Glutamatergic neuron (in vitro differentiated cells): ENCODE measurements at places on chromosomes 1 and 21.

GRCh38 chr1:114695430-114696058, at the start of gene AMPD1:
AMPD1 (minus strand) TSS chr1:114695546; CDS start chr1:114695471, 75 bp downstream.
- DNase-seq: no peak

DNA sequence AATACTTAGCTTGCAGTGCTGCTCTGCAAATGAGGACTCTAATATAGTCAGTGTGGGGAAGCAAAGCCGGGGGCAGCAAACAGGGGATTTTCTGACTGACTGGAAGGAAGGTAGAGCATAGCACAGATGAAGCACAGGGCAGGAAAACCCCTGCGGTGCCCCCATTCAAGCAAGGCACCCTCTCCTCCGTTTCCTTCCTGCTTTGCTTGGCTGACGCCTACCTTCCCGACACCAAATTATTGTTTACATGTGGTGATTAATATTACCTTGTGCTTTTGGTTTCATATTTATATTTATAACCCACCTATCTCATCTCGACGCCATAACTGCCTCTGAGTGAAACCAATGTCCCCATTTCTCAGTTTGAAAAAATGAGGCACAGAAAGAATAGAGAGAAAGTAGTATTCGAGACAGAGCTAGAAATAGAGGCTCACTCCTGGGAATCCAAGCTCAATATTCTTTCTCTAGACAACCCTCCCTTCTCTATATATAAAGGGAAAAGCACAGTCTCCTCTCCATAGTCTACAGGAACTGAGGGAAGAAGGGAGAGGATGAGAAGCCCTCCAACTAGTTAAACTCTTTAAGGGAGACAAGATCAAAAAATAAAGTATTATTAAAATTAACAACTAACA, 41.3 kb downstream of the PIK3C2B start:
- DNase-seq: no peak

DNA sequence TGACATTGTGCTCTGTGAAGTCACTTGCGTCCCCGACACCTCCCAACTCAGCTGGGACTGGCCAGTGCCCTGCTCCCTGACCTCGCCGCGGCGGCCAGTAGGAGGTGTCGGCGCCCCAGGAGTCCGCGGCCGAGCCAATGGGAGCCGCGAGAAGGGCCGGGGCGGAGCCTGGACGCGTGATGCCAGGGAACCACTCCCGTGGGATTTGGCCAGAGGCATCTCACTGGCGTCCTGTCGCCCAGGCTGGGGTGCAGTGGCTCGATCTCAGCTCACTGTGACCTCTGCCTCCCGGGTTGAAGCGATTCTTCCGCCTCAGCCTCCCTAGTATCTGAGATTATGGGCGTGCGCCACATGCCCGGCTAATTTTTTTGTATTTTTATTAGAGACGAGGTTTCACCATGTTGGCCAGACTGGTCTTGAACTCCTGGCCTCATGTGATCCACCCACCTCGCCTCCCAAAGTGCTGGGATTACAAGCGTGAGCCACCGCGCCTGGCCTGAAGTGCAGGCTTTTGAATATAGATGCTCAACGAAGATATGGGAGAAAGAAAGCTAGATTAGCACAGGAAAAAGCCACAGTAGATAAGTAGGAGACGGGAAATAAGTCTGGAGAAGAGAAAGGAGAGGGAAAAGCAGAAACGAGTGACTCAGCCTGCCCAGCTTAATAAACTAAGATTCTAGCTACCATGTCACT, 38.0 kb downstream of the ZBTB8OS start:
- DNase-seq: peak; percentile 90

GRCh38 chr1:29508458-29509107, 272.3 kb downstream of the PTPRU start:
- DNase-seq: no peak

DNA sequence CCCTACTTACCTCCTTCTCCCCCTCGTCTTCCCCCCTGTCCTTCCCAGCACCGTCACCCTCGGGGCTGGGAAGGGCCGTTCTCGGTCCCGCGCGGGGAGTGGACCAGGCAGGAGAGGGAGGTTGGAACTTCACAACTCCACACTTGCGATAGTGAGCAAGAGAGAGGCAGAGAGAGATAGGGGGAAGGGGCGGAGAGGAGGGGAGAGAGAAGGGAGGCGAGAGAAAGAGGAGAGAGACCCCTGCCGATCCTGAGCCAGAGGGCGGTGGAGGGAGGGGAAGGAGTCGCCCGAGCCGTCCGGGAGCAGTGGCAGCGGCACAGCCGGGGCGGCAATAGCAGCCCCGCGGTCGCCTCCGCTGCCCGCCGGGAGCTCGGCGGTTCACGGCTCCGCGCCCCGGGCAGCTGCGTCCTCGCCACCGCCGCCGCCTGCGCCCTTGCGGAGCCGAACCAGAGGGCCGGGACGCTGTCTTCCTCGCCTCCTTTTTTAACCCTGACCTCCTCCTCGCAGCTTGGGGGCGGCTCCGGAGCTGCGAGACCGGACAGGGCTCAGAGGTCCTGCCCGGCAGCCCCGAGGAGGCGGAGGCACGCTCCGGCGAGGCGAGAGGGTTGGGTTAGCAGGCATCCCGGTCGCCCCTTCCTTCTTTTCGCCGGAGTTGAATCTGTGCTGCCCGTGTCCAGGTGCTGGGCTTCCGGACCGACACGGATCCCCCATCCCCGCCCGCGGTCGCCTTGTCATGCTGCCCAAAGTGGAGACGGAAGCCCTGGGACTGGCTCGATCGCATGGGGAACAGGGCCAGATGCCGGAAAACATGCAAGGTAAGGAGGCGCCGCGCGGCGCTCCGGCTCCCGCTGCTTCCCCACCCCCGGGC, 11.7 kb downstream of the NR5A2 start:
- peak; percentile 62 for DNase-seq

DNA sequence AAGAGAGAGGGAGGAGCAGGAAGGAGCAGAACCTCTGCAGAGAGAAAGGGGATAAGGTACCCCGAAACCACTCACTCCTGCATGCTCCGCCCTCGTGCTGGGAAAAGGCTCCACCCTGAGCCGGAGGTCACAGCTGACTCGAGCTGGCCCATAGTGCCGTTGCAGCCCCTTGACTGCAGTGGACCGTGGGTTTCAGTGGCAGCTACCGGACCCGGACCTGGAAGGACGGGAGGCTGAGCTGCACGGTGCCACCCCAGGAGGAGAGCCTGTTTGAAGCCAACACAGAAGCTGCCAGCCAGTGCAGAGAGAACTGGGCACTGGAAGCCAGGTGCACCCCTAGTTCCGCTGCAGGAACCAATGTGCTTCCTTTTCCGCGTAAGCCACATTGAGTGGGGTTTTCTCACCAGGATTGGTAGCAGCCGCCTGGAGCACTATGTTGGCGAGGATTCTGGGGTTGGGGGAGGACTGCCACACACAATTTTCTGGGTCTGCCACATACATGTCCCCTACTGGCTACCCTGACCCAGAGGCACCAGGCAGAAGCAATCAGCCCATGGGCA, 83.3 kb downstream of the FBXO2 start:
- DNase-seq: no peak

DNA sequence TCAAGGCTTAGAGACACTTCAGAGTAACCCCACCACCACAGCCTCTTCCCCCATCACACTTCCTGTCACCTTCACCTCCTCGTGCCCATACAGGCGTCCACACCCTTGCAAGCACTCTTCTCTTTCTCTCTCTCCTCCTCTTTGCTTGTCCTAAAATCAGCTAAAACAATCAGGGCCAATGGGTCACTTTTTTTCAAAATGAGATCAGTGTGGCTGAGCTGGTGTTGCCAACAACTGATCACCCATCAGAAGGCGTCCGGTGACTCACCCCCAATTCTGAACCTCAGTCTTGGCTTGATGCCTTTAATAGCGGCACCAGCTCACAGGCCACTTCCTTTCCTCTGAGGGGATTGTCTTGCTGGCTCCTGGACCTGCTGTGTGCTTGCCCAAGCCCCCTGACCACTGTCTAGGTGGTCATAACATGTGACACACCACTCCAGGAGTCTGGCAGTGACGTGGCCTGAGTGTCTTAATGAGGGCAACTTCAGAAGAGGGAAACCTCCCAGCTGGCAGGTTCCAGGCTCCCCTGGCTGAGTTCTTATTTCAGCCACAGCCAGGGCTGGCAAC, 1.6 kb downstream of the DRAXIN start:
- DNase-seq: no peak

DNA sequence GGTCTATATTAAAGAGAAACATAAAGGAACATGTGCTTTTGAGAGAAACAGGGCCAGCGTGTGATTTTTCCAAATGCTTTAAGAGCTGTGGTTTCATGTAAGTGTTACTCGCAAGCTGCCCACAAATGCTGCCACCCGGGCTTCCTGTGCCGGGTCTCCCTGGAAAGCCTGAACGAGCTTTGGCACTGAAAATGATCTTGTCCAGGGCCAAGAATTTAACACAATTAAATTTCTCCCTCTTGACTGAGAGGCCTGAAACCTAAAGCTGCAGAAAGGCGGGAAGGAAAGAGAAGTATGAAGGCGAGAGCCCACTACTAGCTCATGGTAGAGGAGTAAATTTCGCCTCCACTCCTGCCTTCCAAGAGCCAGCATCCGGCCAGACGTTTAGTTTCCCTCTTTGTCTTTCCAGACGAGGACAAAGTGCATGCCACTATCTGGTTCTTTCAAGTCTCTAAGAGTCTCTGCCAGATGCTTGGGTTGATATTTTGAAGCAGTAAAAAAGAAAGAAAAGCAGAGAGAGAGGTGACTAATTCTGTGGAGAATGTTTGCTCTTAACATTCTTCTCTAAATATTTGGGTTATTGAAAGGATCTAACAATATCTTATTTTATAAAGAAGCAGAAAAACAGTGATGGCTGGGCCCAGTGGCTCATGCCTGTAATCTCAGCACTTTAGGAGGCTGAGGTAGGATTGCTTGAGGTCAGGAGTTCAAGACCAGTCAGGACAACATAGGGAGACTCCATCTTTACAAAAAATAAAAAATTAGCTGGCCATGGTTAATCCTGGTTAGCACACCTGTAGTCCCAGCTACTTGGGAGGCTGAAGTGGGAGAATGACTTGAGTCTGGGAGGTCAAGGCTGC, 100.0 kb upstream of the HNRNPU start:
- no peak for DNase-seq
